ENCODE measurements at places on chromosomes 5 and 9. TPM values are rescaled to one million over a fixed set of nuclear protein-coding genes. Genes with fewer than 3 reads are reported as not detected.

TEK gene
- total RNA-seq = 35.8 TPM

GADD45G gene
- total RNA-seq = 7.0 TPM

TAS2R1 gene
- not detected for total RNA-seq

SLC6A19 gene
- total RNA-seq = not detected

HRH2 gene
- total RNA-seq = 9.3 TPM

SAPCD2 gene
- total RNA-seq = 30.3 TPM

- H3K36me3 ChIP-seq = no peaks in the 10 kb centered on the region
- H3K4me1 ChIP-seq = no peaks in the 10 kb centered on the region
- DNase-seq = no peak
- H3K27me3 ChIP-seq = no peaks in the 10 kb centered on the region
- H3K27ac ChIP-seq = no peak overlapping the region
These were observed 97.7 kb downstream of the SLC44A1 start for GRCh38 chr9:105342147-105342505.

DNA sequence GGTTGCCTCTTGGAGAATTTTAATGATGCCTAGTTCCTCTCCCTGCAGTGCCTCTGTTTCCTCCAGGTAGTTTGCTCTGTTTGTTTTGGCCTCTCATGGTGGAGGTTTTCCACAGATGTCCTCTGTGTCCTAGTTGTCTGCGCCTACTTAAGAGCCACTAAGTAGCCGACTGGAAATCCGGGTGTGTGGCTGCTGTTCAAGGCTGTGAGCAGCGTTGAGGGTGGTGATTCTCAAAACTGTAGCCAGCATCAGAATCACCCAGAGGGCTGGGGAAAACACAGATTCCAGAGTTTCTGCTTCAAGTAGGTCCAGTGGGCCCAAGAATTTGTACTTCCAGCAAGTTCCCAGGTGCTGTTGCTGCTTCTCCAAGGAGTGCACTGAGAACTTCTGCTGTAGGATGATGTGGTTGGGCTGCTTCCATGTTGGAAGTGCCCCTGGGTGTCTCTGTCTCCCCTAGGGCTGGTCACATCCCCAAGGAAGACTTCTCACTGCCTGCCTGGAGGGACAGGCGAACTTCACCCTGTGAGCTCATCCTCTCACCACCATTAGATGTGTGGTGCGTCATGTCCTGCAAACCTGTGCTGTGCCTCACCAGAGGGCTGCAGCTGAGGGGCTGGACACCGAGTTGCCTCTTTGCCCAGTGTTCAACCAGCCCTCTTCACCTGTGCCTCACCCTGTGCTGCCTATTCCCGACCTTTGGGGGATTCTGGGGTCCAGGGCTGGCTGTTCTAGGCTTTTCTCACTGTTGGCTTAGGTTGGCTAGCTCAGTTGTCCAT, 34.8 kb downstream of the SECISBP2 start:
- H3K27me3 ChIP-seq = no peaks in the 10 kb centered on the region
- H3K4me3 ChIP-seq = no peak overlapping the region
- no peaks in the 10 kb centered on the region for H3K4me1 ChIP-seq

- DNase-seq = no peak
- peaks cover 1% of the 10 kb centered on the region for H3K4me1 ChIP-seq
- peak overlapping the region; percentile 76 for H3K27ac ChIP-seq
- H3K36me3 ChIP-seq = peaks cover 17% of the 10 kb centered on the region
- peak overlapping the region; percentile 100 for H3K4me3 ChIP-seq
These were observed 430 bp upstream of the MSH3 start for GRCh38 chr5:80654054-80654390.

DNA sequence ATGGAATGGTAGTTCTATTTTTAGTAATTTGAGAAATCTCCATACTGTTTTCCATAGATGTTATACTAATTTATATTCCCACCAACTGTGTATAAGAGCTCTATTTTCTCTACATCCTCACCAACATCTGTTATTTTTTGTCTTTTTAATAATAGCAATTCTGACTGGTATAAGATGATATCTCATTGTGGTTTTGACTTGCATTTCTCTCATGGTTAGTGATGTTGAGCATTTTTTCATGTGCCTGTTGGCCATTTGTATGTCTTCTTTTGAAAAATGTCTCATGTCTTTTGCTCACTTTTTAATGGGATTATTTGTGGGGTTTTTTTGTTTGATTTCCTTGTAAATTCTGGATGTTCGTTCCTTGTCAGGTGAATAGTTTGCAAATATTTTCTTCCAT, 154.4 kb downstream of the ZSWIM6 start:
- no peak overlapping the region for H3K27ac ChIP-seq
- no peaks in the 10 kb centered on the region for H3K36me3 ChIP-seq
- DNase-seq = no peak
- no peak overlapping the region for H3K4me3 ChIP-seq
- no peaks in the 10 kb centered on the region for H3K4me1 ChIP-seq

DNA sequence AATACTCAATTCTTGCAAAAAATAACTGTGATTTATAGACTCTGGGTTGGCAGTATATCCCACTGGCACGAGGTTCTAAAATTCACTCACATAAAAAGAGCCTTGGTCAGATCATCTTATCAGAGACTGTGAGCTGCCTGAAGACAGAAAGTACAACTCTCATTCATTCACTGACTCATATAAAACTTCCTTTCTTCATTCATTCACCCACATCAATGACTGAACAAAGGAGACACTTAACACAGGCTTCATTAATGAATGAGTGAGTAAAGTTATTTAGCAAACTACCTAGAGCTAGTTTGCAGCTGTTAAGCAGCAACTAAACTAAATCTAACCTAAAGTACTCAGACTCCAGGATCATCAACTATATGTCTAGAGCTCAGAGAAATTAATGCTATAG, 214.7 kb downstream of the DENND1A start:
- H3K27ac ChIP-seq = no peak overlapping the region
- H3K27me3 ChIP-seq = no peaks in the 10 kb centered on the region
- DNase-seq = no peak
- H3K36me3 ChIP-seq = no peaks in the 10 kb centered on the region
- no peaks in the 10 kb centered on the region for H3K4me1 ChIP-seq

DNA sequence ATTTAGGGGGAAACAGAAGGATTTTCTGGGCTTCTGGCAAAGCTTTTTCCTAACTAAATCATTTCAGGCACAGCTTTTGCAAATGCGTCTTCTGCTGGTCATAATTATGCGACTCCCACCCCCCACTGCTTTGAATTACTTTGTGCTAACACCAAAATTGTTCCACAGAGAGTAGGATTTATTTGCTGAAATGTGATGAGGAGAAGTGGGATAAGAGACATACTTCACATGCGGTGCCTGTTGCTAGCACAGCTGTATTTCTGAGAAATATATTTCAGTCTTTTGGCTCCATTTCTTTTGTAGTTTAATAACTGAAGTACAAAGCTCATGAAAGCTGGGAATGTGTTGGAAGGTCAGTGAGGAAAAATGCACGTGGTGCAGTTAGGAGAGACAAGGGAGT, 83.2 kb upstream of the TAS2R1 start:
- H3K4me1 ChIP-seq = no peaks in the 10 kb centered on the region
- H3K27me3 ChIP-seq = no peaks in the 10 kb centered on the region
- H3K4me3 ChIP-seq = no peak overlapping the region
- DNase-seq = no peak
- no peak overlapping the region for H3K27ac ChIP-seq
- H3K36me3 ChIP-seq = no peaks in the 10 kb centered on the region

- H3K4me3 ChIP-seq = no peak overlapping the region
- H3K27me3 ChIP-seq = no peaks in the 10 kb centered on the region
- H3K36me3 ChIP-seq = no peaks in the 10 kb centered on the region
- H3K4me1 ChIP-seq = peaks cover 12% of the 10 kb centered on the region
- DNase-seq = no peak
These were observed 25.0 kb downstream of the SLC25A25 start for GRCh38 chr9:128093011-128093410.

DNA sequence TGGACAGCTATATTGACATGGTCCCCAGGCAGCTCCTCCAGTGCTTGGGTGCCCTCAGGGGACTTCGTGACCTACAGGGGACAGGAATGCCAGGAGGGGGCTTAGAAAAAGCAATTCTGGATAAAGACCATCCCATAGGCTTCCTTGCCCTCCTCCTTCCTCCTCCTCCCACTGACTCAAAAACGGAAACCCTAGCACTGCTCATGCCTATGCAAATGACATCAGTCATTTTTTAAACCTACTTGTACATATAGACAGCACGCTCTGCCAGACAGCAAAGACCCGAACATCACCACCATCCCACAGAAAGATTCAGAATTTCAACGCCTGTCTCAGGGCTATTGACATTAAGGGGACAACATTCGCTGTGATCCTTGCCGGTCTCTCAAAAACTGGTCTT, 11.0 kb downstream of the IGFBPL1 start:
- no peak overlapping the region for H3K27ac ChIP-seq
- H3K4me1 ChIP-seq = peaks cover 10% of the 10 kb centered on the region
- H3K36me3 ChIP-seq = no peaks in the 10 kb centered on the region
- DNase-seq = no peak

GRCh38 chr5:179620293-179620692, 3.2 kb downstream of the HNRNPH1 start:
- peaks cover 10% of the 10 kb centered on the region for H3K4me1 ChIP-seq
- H3K36me3 ChIP-seq = peaks cover 67% of the 10 kb centered on the region
- peak overlapping the region; percentile 99 for H3K4me3 ChIP-seq
- DNase-seq = no peak
- H3K27ac ChIP-seq = no peak overlapping the region

GRCh38 chr5:160119905-160120266, 636 bp upstream of the PWWP2A start:
- H3K27ac ChIP-seq = no peak overlapping the region
- no peak for DNase-seq
- H3K27me3 ChIP-seq = no peaks in the 10 kb centered on the region

DNA sequence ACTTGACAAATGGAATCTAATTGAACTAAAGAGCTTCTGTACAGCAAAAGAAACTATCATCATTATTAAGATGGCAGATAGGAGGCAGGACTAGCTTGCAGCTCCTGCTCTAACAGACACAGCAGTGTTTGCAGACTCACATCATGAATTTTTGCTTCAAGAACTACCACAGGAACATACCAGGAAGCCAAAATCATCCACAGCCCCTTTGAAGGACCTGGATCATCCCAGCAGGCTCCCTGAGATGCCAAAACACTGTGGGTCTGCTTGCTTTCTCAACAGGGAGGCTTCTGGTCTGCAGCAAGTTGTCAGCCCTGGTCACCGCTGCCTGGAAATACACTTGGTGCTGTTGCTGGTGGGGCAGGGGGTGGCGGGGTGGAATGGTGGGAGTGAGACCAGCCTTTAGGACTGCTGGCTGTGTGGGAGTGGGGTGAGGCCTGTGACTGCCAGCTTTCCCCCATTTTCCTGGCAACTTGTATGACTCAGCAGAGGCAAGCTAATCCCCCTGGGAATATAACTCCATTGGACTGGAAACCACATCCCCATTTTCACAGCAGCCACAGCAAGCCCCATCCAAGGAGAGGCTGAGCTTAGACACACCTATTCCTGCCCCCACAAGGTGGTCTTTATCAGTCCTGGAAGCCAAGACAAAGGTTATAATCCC, 533.8 kb upstream of the CYLC2 start:
- H3K4me1 ChIP-seq = no peaks in the 10 kb centered on the region
- no peak for DNase-seq
- no peak overlapping the region for H3K27ac ChIP-seq
- no peak overlapping the region for H3K4me3 ChIP-seq
- H3K27me3 ChIP-seq = no peaks in the 10 kb centered on the region

DNA sequence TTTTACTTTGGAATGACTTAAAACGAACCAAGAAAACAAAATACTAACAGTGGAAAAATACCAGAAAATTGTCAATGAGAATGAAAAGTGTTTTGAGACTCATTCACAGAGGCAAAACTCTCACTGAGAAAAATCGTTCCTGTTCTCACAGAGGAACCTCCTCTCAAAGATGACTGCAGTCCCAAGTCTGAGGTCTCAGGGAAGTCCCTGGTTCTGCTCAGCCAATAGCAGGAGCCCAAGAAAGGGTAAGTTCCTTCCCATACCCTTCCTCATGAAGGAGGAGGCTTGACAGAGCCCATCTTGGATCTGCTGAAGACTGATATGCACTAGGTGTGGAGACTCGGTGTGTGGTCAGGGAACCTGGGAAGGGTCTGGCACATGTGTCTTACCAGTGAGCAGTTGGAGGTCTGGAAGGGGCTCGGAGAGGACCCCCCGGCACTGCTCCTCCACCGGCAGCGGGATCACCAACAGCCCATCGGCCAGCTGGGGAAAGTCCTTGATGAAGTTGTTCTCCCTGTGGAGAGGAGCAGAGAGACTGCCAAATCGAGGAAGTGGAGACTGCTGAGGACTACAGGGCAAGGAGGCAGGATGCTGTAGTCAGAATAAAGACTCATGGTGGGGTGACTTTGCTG, 46.0 kb downstream of the TRIM32 start:
- H3K4me1 ChIP-seq = no peaks in the 10 kb centered on the region
- H3K4me3 ChIP-seq = no peak overlapping the region
- H3K27me3 ChIP-seq = no peaks in the 10 kb centered on the region
- no peaks in the 10 kb centered on the region for H3K36me3 ChIP-seq
- DNase-seq = no peak

DNA sequence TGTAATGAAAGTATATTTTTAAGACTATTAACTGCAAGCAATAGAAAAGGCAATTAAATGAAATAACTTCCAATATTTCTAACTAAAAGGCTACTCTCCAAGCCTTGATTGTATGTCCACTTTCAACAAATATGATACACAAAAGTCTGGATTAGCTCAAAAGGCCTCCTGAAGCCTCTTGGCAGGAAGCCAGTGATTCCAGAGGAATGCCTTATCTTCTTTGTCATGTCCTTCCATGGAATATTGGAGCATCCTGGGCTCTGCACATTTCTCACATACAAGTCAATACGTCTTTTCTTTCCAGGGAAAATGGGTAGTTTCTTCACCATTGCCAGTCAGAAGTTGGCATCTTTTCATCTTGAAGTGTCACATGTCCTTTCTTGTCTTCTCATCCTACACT, 357.8 kb downstream of the KDM4C start:
- H3K27ac ChIP-seq = no peak overlapping the region
- no peak overlapping the region for H3K4me3 ChIP-seq
- H3K27me3 ChIP-seq = no peaks in the 10 kb centered on the region
